Stimulated activated CD4-positive, alpha-beta T cell treated with anti-CD3 and anti-CD28 coated beads, Interleukin-4, amount 100 ng/mL, for 4 hours (primary cell): ENCODE measurements at places on chromosomes 11 and 22.

GRCh38 chr11:76947800-76948199 is 86.4 kb upstream of the B3GNT6 start:
- no peak for DNase-seq

- DNase-seq, result no peak
Observed at GRCh38 chr11:14873632-14874031, 18.4 kb downstream of the CYP2R1 start.

DNA sequence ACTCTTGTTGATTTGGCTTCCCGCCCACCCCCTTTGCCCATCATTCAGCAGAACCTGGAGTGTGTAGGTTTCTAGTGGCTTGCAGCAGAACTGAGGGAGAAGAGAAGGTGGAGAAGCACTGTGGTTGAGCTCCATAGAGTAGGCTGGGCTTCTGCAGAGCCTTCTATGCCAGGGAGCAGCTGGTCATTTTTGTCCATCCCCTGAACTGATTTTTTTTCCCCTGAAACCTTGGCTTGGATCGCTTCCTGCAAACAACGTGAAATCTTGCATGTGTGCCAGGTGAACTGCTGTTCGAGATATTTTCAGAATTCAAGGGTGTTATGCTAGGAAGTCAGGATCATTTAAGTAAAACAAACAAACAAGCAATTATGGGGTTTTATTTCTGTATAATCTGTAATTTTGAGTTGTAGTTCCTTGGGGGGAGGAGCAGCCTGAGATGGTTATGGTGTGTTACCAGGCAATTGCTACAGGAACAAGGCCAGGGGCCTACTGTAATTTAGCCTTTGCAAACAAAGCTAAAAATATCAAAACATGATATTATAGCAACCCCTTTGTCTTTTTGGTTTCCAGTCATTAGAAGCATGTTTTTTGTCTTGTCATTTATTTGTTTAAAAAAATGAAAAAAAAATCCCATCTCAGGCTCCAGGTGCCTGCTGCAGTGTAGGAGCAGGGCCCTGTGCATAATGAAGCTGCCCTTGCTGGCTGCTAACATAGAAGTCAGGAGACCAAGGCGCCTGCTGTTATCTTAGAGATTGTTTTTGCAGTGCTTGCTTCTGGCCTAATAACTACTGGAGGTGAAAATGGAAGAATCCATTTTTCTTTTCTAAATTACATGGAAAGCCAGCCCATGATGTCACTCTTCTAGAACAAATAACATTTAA is 152.4 kb upstream of the TTC12 start:
- no peak for DNase-seq

DNA sequence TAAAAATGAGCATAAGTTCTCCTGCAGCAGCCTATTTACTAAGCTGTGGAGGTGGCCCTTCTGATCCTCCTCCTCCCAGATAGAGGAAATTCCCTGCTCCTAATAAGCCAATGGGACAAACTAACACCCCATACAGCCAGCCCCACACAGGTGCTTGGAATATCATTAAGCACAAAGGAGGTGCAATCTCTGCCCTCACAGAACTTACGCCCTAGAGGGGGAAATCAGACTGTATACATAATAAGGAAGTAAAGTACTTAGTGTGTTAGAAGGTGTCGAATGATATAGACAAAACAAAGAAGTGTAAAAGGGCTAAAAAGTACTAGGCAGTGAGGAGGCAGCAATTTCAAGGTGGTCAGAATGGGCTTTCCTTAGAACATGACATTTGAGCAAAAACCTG is 5.8 kb downstream of the MS4A12 start:
- DNase-seq, result no peak

- no peak for DNase-seq
Observed at GRCh38 chr11:62931499-62932278, 10.5 kb upstream of the CHRM1 start.

GRCh38 chr11:23727794-23728193 is 769.1 kb upstream of the LUZP2 start:
- DNase-seq, result no peak

DNA sequence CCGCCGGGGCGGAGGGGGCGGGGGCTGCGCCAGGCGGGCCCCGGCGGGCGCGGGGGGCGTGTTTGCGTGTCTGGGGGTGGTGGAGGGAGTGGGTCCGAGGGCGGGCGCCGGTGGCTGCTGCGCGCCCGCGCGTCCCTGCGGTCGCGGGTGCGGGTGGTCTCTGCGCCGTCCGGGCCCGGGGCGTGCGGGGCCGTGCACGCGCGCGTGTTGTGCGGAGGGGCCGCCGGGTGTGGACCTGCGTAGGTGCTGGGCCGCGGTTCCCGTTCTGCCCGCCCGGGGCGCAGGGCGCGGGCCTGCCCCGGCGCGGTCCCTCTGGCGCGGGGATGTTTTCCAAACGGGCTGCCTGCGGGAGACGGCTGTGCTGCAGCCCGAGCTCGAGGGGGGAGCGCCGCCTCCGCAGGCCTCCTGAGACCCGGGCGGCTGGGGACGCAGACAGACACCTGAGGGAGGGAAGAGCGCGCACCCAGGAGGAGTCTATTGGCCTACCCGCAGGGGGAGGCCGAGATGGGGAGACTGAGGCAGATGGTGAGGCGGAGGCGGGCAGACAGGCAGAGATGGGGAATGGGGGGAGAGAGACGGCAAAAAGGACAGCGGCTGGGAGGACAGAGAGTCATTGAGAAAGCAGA is 442 bp downstream of the PELI3 start:
- no peak for DNase-seq
